ENCODE measurements at places on chromosomes 16 and 17.
A peak's percentile ranks its signal among the peaks of the same experiment; 100 is the strongest.

GRCh38 chr17:81466564-81467472, 45.8 kb downstream of the ACTG1 start:
- no peak for DNase-seq

DNA sequence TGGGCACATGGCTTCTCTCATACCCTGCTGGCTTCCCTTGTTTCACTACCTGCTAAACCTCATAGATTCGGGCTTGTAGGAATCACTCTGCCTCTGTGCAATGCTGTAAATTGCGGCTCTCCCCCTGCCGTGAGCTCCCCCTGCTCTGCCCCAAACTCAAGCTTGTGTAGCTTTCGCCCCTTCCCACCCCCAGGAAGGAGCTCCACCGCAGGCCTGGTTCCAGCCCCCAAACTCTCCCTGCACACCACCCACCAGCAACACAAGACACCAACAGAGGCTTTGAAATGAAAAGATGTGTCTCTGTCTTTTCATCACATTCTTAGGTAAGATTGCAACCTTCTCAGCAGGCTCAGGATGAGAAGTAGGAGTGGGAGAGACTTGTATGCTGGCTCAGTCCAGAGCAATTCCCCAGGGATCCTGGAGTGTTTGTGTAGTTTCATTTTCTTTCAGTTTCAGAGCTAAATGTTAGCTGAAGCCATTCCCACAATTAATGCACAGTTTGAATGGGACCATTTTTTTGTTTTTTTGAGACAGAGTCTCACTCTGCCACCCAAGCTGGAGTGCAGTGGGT, 14.2 kb downstream of the CX3CL1 start:
- no peak for DNase-seq

- peak; percentile 96 for DNase-seq
Observed at GRCh38 chr17:4678448-4679026, 25.4 kb downstream of the PELP1 start.

DNA sequence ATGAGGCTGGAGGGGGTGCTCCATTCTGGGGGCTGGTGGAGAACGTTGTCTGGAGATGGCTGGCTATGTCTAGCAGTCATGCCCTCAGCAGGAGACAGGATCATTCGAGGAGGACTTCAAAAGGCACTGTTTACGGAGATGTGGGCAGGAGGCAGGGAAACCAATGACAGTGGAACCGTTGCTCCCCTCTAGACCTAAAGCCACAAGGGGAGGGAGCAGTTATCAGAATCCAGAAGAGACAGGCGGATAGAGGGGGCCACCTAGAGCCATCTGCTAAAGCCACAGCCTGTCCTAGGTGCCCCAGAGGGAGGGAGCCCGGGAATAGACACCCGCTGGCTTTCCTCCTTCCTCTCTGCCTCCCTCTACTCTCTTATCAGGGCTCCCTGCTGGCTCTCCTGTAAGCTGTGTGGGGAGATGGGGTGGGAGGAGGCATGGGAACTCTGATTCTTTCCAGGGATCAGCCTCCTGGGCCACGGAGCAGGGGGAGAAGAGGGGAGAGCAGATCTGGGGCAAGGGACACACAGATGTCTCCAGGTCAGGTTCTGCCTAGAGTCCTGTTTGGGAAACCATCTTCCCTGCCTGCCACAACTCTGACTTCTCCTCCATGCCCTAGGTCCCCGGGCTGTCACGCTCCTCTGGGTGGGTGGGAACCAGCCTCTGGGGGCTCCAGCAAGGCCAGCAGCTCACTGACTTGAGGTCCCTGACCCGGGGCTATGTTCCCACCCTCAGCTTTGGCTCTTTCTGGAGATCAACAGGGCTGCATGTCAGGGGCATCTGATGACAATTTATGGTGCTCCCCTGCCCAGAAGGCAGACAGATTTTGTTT, 42.3 kb downstream of the IRX3 start:
- no peak for DNase-seq

GRCh38 chr16:6926762-6927161, 405.9 kb upstream of the RBFOX1 start:
- no peak for DNase-seq

GRCh38 chr16:1003391-1004347, 22.1 kb downstream of the SOX8 start:
- DNase-seq = peak; percentile 32

- no peak for DNase-seq
Observed at GRCh38 chr16:87954826-87955225, 3.6 kb downstream of the BANP start.

DNA sequence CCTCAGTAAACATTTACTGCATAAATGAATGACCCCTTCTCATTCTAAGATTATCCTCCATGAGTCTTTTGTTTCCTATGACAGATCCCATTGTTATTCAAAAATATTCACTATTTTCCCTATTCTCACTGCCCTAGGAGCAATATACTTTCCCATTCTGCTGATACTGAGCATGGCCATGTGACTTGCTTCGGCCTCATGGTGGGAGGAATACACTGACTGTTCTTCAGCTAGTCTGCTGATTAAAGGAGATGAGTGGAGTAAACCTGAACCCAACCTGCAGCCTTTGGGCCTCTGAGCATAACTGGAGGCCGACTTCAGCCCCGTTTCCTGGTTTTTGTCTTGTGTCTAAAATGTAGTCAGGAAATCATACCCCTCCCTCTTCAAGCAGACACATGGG, 531.8 kb upstream of the SALL1 start:
- no peak for DNase-seq

DNA sequence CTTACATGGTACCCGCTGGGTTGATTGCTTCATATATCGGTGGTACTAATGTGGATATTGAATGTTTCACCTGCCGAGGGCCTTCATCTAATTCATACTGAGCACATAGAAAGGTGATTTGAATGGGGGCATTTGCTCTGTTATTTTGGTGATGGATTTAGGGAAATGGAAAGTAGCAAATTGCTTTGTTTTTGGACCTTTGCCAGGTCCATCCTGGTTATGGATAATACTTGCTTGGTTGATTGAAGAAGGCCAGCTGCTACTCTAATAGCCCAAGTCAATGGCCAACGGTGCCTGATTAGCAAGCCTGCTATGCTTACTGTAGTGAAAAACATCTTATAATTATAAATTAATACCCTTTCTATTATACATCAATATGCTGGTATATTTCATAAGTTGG, 253.6 kb downstream of the CDH13 start:
- no peak for DNase-seq

DNA sequence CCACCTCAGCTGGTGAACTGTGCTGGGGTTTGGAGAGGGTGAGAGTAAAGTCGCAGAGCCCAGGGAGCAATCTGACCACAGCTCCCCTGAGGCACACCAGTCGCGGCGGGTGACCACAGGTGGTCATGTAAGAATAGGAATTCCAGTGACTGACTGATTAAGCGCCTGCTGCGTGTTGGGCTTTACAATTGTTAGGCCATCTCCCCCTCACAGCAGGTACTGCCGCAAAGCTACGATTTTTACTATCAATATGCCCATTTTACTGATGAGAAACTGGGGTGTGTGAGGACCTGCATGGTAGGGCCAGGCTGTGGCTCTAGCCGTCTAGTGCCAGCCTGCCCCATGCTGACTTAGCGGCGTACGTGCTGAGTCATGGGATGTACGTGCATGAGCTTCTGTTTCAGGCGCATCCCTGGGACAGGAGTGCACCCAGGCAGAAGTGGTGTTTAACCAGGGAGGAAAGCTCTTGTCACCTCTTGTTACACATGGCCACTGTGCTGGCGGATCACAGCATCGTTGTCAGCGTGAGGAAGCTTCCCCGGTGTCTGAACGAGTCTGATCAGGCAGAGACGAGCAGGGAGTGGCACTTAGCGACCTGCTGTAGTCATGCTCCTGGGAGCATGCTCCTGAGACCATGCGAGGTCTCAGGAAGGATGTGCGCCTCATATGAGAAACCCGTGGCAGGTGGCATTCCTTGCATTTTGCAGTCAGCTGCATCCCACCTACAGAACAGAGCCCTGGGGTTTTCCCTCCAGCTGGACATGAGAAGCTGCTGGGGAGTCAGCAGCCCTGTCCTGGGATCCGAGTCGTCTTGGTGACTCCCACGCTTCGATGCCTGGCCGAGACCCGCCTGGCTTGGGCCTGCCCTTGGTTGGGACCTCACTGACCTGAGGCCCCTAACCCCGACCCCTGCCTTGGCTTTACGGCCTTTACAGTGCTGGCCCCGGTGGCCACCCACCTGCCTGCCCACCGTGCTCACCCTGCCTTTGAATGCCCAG, 163.7 kb upstream of the CHMP6 start:
- DNase-seq = peak; percentile 66

GRCh38 chr17:73362697-73363096, 50.9 kb upstream of the CDC42EP4 start:
- no peak for DNase-seq

DNA sequence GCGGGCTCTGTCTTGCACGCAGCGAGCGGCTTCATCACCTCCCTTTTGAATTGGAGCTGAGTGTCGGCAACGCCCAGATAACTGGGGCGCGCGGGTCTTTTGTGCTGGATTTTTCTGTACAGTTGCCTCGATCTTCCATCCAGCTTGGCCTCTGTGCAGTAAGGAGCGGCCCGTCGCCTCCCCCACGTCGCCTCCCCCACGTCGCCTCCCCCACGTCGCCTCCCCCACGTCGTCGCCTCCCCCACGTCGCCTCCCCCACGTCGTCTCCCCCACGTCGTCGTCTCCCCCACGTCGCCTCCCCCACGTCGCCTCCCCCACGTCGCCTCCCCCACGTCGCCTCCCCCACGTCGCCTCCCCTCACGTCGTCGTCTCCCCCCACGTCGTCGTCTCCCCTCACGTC, 15.7 kb upstream of the PRR35 start:
- no peak for DNase-seq

DNA sequence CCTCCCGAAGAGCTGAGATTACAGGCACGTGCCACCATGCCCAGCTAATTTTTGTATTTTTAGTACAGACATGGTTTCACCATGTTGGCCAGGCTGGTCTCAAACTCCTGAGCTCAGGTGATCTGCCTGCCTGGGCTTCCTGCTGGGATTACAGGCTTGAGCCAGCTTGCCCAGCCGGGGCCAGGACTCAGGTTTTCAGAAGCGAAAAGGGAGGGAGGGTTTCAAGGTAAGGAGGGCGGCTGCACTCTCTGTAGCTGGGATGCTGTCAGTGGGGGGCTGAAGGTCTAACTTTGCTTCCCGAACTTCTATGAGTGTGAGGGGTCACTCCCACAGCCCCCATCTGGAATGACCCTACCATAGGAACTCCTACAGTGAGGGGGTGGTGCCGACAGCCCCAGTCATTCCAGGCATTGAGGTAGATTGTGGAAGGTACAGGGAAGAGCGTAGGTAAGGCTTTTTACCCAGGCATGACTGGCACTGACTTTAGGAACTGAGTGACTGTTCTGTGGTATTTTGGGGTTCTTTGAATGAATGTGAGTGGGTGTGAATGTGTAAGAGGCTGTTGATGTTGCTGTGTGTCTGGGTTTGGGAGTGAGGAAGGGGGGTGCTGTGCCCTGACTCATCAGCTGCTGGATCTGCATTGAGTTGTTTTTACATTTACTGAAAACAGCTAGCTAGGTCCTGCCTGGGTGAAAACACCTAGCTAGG, 3.8 kb upstream of the C1QL1 start:
- DNase-seq = peak; percentile 74

DNA sequence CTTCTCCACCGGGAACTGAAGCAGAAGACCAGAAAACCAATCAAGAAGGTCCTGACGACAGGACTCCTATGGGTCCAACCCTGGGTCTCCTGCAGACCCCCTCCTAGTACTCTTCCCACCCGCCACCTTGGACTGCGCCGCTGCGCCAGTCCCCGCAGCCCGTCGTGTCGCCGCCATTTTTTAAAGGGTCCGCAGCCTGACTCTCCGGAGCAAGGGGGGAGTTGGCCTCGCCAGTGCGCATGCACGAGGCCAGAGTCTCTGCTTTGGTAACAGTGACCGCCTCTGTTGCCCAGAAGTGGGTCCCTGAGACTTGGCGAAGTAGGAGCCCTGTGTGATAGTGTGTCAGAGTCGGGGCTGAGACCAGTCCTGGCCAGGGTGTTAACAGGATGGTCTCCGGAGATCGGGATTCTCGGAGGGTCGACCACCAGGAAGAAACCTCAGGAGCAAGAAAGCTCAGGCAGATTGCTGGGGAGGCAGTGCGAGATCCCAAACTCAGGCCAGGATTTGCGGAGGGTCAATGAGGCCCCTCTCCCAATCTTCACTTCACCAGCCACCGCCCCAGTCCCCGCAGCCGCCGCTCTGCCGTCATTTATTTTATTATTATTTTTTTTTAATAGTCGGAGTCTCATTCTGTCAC, 612.5 kb downstream of the KCNJ18 start:
- no peak for DNase-seq

- DNase-seq = no peak
Observed at GRCh38 chr17:78725448-78726021, 56.5 kb downstream of the CYTH1 start.

DNA sequence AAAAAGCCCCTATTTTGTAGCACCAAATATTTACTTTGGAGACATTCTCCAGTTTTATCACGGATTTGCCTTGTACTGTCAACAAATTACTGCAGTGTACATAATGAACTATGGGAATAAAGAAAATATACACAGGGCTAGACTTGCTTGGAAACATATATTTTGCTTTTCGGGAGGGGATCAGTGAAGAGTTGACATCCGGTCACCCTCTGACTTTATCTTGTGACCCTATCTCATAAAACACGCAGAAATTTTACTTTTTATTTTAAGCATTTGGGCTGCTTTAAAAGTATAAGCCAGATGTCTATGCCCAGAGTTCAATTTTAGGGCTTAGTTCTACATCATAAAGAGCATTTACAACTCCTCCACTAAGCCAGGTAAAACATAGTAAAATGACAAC, 630.7 kb downstream of the TOX3 start:
- DNase-seq = no peak

- DNase-seq = no peak
Observed at GRCh38 chr16:59719121-59719520, 985.0 kb upstream of the GOT2 start.

DNA sequence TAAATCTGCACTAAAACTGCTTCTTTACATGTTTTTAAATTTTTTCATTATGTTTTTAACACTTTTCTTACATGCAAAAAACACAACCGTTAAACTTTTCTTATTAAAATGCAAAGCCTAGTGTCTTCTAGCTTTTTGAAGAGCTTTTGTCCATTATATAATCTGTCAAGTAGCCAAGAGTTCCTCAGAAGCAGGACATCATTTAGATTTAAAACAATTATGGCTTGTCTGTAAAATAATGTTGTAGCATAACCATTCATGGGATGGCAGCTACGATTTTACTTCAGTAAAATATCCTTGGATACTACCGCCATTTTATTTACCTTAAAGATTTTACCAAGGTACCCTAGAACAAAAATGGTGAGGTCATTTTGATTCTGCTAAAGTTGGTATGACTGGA, 2.8 kb downstream of the OMG start:
- DNase-seq = no peak

DNA sequence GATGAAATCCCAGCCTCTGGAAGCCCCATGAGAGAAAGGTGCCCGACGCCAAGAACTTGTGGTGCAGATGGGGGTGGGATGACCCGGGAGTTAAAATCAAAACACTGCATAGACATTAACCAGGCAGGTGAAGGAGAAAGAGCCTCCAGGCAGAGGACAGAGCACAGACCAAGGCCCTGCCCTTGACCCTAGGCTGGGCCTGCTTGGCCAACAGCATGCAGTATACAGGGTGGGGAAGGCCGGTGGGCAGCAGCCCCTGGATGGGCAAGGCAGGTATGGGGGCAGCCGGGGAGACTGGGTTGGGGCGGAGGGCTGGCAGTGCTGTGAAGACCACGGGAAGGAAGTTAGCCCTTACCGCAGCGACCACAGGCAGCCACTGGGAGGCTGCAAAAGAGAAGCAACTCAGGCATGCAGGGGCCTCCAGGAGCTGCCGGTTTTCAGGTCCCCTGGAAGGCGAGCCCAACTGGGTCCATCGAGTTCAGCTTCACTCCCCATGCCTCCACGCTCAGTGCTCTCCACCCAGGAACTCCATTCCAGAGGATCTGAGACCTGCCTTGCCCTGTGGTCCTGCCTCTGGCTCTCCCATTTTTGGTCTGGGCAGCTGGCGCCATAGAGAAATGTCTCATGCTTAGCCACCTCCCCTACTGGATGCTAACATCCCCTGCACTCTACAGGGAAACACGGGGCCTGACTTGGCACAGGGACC, 81.2 kb downstream of the C16orf95 start:
- no peak for DNase-seq
